ENCODE measurements at places on chromosomes 3 and 15.

GRCh38 chr3:89335693-89336092 lies 228.3 kb downstream of the EPHA3 start:
- DNase-seq, result no peak
- H3K4me1 ChIP-seq, result peaks cover 14% of the 10 kb centered on the region
- no peak overlapping the region for H3K27ac ChIP-seq

DNA sequence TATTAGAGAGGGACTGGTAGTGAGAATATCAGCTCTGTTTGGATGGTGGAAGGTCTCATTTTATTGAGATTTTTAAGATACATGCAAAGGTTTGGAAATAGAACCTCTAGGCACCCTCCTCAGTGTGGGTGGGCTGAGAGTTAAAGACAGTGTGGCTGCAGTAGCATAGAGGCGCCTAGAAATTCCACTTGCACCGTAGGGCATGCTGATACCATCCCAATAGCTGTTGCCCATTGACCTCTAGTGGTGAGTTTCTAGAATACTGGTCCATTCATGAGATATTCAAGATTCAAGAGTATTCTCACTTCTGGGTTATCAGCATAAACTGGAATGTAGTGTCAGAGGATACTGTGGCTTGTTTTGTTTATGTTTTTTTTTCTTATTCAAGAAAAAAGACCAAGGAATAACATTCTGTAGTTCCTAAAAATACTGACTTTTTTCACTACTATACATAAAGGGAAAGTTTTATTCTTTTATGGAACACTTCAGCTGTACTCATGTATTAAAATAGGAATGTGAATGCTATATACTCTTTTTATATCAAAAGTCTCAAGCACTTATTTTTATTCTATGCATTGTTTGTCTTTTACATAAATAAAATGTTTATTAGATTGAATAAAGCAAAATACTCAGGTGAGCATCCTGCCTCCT lies 87.2 kb downstream of the TGFBR2 start:
- no peaks in the 10 kb centered on the region for H3K27me3 ChIP-seq
- H3K36me3 ChIP-seq, result peaks cover 31% of the 10 kb centered on the region
- H3K4me1 ChIP-seq, result peaks cover 18% of the 10 kb centered on the region
- H3K4me3 ChIP-seq, result no peak overlapping the region

GRCh38 chr3:111989061-111989678 lies 9.6 kb upstream of the TAGLN3 start:
- H3K4me1 ChIP-seq, result peaks cover 3% of the 10 kb centered on the region
- no peak overlapping the region for H3K27ac ChIP-seq
- H3K27me3 ChIP-seq, result no peaks in the 10 kb centered on the region
- H3K4me3 ChIP-seq, result no peak overlapping the region

GRCh38 chr3:64595253-64595694 lies 92.5 kb downstream of the ADAMTS9 start:
- no peak overlapping the region for H3K4me3 ChIP-seq
- no peaks in the 10 kb centered on the region for H3K27me3 ChIP-seq
- H3K27ac ChIP-seq, result no peak overlapping the region
- H3K36me3 ChIP-seq, result peaks cover 16% of the 10 kb centered on the region

- H3K36me3 ChIP-seq, result no peaks in the 10 kb centered on the region
- DNase-seq, result no peak
- no peak overlapping the region for H3K27ac ChIP-seq
- no peak overlapping the region for H3K4me3 ChIP-seq
These were observed 970.6 kb downstream of the DIPK2A start for GRCh38 chr3:144942093-144942837.

DNA sequence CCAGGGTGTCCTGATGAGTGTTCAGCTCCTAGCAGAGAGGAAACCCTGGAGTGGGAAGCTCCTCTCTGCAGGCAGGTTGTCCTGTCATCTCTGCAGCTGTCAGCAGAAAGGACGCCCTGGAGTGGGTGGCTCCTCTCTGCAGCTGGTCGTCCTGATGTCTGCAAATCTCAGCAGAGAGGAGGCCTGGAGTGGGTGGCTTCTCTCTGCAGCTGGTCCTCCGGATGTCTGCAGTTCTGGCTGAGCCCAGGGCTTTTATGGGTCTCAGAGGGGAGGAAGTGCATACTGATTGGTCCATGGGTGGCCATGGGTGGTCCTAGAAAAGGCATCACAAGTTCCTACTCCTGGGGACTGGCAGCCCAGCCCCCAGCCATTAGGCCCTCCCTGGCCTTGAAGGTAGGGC lies 102.6 kb upstream of the BNIP2 start:
- H3K4me3 ChIP-seq, result no peak overlapping the region

- H3K4me3 ChIP-seq, result no peak overlapping the region
- H3K36me3 ChIP-seq, result no peaks in the 10 kb centered on the region
- DNase-seq, result no peak
- peaks cover 33% of the 10 kb centered on the region for H3K4me1 ChIP-seq
- H3K27ac ChIP-seq, result no peak overlapping the region
- no peaks in the 10 kb centered on the region for H3K27me3 ChIP-seq
These were observed 138.0 kb upstream of the SMAD3 start for GRCh38 chr15:66927201-66928077.

DNA sequence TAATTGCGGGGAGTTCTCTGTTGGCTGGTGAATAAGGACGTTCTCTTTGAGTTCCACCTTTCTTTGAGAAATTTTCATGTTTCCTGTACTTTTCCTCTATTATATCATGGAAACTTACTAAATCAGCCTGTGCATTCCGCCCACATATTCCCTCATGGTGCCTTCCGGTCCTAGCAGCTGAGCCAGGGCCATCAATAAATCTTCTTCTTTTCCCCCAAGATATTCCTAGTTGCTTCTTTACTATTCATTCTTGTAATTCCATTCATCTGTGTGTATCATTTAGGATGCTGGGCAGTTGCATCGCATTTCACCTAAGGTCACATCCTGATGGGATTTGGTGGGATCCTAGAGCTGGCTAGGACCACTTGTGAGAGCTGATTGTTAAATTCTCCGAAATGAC lies 139.2 kb downstream of the RBMS3 start:
- peaks cover 23% of the 10 kb centered on the region for H3K4me1 ChIP-seq
- H3K36me3 ChIP-seq, result peaks cover 4% of the 10 kb centered on the region
- no peak overlapping the region for H3K27ac ChIP-seq
- H3K4me3 ChIP-seq, result no peak overlapping the region

DNA sequence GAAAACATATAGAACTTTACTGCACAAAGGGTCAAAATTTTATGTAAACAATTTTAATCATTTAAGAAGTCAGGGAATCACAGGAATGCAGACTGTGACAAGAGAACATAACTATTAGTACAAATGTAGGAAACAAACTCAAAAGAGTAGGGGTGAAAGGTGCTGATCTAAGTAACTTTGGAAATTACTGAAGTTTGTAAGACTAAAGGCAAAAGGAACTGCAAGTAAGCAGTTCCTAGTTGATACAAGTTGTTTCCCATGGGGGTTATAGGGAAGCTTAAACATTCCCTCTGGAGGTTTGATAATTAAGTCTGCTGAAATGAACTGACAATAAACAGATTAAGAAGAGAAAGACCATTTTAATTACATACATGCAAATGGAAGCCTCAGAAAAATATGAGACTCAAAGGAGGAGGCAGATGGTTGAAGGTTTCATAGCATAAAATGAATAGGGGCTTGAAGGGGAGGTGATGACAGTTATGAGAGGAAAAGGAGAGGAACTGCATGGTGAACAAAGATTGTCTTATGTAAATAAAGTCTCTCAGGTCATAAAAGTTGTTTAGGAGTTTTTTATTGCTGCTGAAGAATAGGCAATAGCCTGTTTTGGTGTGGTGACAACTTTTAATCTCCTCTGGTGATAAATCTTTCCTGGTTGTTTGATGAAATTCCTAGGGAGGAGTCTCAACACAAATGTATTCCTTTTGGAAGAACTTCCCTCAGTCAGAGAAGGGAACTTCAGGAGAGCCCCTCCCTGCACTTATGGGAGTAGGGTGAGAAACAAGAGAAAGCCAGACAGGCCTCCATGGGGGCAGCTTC lies 17.1 kb downstream of the SETMAR start:
- no peaks in the 10 kb centered on the region for H3K27me3 ChIP-seq
- peaks cover 15% of the 10 kb centered on the region for H3K36me3 ChIP-seq
- no peak overlapping the region for H3K27ac ChIP-seq

DNA sequence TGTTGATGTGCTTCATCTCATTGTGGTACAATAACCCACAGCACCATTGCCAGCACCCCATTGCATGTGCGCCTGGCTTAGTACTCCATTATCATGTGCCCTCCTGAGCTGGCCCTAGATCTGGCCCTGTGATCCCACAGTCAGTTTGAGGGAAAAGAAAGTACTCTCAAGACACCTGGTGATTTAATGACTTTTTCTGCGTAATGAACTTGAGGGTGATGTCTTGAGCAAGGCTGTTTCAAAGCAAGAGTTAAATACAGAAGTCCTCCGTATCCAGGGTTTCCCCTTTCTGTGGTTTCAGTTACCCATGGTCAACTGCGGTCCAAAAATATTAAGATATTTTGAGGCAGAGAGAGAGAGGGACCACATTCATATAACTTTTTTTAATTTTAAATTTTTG lies 16.3 kb downstream of the C3orf20 start:
- peaks cover 35% of the 10 kb centered on the region for H3K27me3 ChIP-seq
- H3K4me3 ChIP-seq, result no peak overlapping the region
- DNase-seq, result no peak
- H3K36me3 ChIP-seq, result no peaks in the 10 kb centered on the region

DNA sequence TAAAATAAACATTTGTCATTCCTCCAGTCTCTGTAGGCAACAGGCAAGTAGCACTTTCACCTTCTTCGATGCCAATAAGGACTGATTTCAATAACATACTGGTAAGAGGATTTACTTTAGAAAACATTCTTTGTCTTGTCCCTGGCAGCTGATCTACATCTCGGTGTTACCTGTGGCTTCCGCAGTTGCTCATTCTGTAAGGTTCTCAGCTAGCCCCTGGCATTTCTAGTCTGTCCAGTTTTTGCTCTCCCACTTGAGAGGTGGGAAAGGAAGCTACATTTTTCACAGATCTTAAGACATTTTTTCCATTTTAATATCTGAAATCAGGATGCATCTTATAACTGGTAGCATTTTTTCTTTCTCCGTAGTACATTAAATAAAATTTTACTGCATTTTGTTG lies 19.7 kb upstream of the MAP6D1 start:
- no peak for DNase-seq
- peaks cover 37% of the 10 kb centered on the region for H3K36me3 ChIP-seq
- peak overlapping the region; percentile 62 for H3K4me3 ChIP-seq
- peaks cover 5% of the 10 kb centered on the region for H3K4me1 ChIP-seq

DNA sequence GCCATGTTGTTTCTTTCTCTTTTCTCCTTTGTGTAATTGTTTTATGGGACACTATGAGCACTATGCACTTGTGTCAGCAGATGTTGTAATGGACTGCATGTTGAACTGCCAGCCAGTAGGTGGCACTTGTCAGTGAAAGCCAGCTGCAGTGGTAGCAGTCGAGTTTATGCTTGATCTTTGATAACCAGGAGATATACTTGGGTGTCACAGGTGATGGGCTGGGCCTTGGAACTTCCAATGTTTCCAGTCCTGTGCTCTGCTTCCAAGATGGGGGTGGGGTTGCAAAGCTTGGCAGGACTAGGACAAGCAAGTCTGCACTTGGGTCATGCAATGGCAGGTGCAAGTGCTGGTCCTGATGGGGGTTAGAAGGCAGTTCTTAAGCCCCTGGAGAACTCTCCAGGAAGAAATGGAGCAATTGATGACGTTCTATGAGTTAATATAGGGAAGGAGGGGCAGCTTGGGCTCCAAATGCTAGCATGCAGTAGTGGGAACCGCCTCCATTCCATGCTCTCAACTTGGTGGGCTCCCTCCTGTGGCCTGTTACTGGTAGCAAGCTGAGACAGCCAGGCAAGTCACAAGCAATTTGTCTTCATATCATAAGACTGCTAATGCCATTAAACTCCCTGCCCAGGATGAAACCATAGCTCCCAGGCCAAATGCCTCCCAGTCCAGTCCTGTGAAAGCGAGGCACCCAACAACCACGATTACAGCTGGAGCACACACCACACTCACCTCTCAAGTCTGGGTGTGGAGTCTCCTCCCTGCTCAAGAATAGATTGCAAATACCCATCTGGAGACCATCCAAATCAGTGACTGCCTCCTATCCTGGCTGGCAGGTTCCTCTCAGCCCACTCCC lies 287.2 kb downstream of the CGGBP1 start:
- H3K36me3 ChIP-seq, result no peaks in the 10 kb centered on the region
- no peak for DNase-seq
- peaks cover 4% of the 10 kb centered on the region for H3K27me3 ChIP-seq
- H3K4me3 ChIP-seq, result no peak overlapping the region
- H3K4me1 ChIP-seq, result no peaks in the 10 kb centered on the region

GRCh38 chr3:53318522-53318921 lies 28.8 kb downstream of the DCP1A start:
- DNase-seq, result no peak
- peaks cover 26% of the 10 kb centered on the region for H3K36me3 ChIP-seq
- H3K4me3 ChIP-seq, result no peak overlapping the region
- no peak overlapping the region for H3K27ac ChIP-seq
- no peaks in the 10 kb centered on the region for H3K4me1 ChIP-seq

DNA sequence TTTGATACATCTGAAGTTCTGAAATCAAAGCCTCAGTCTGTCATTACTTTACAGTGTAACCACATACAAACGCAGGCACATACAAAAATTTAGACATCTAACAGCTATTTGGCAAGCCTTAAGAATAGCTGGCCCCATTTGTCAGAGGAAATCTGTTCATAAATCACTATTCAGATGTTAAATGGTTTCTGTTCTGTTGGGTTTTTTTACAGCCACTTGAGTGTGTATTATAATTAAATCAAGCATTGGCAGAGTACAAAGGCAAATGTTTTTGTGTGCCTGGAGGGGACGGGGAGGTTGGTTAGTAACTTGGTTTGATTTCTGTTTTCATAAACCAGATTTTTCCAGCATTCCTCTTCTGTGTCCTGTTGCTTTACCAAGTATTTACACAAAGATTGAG lies 24.1 kb downstream of the PIGB start:
- H3K27ac ChIP-seq, result no peak overlapping the region
- peaks cover 15% of the 10 kb centered on the region for H3K36me3 ChIP-seq
- H3K27me3 ChIP-seq, result no peaks in the 10 kb centered on the region
- no peaks in the 10 kb centered on the region for H3K4me1 ChIP-seq

GRCh38 chr3:133487204-133487603 lies 86.3 kb upstream of the CDV3 start:
- peaks cover 14% of the 10 kb centered on the region for H3K4me1 ChIP-seq
- no peak overlapping the region for H3K27ac ChIP-seq
- no peaks in the 10 kb centered on the region for H3K27me3 ChIP-seq
- no peak overlapping the region for H3K4me3 ChIP-seq
- H3K36me3 ChIP-seq, result no peaks in the 10 kb centered on the region

Measured in type B pancreatic cell (in vitro differentiated cells).